ENCODE measurements at places on chromosomes 1 and 21.
A peak's percentile ranks its signal among the peaks of the same experiment; 100 is the strongest.

GRCh38 chr1:15916417-15916816, 59.5 kb downstream of the ZBTB17 start:
- peaks cover 4% of the 10 kb centered on the region for H3K4me1 ChIP-seq
- no peak overlapping the region for H3K27ac ChIP-seq
- no peak for DNase-seq
- H3K4me3 ChIP-seq, result no peak overlapping the region
- no peaks in the 10 kb centered on the region for H3K27me3 ChIP-seq
- peaks cover 77% of the 10 kb centered on the region for H3K36me3 ChIP-seq

DNA sequence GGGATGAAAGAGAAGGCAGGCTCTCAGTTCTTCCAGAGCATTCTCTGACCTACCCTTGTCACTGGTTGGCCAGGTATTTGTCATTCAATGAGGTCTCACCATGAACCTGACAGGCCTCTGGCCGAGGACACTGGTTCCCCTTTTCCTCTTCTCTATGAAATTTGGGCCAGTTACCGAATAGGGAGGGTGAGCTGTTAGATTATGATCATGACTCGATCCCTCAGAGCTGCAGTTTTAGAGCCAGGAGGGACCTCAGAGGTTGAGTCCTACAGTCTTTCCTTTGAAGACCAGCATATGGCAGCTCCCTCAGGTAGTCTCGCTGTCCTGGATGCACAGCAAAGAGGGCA, 29.5 kb upstream of the CLSTN1 start:
- no peak overlapping the region for H3K4me3 ChIP-seq
- no peak for DNase-seq
- no peak overlapping the region for H3K27ac ChIP-seq
- H3K36me3 ChIP-seq, result peaks cover 1% of the 10 kb centered on the region

- H3K27me3 ChIP-seq, result no peaks in the 10 kb centered on the region
- no peak overlapping the region for H3K27ac ChIP-seq
- H3K4me3 ChIP-seq, result no peak overlapping the region
- H3K4me1 ChIP-seq, result no peaks in the 10 kb centered on the region
Observed at GRCh38 chr1:116253566-116254382, 119.3 kb upstream of the ATP1A1 start.

DNA sequence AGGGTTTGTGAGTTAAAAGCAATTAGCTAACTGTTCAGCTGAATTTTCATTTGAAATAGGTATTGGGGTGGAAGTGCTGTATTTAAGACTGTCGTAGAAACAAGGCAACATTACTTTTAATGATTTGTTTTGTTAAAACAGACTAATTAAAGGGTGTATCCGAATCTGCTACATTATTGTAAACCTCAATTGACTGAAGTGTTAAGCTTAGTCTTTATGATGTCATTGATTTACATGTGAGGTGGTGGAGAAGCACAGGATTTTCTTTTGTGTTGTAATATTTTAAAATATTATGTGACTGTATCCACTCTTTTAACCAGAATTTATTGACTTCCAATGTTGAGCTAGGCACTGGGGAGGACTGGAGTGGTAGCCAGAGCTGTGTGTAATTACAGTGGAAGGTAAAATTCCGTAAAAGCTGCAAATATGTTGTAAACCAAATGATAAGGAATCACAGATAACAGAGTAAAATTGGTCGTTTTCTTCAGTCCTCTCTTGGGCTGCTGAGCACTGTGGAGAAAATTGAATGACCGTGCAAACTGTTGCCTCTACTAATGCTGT, 1.6 kb downstream of the HOOK1 start:
- no peak overlapping the region for H3K27ac ChIP-seq
- no peak for DNase-seq
- no peaks in the 10 kb centered on the region for H3K27me3 ChIP-seq
- no peaks in the 10 kb centered on the region for H3K4me1 ChIP-seq
- H3K4me3 ChIP-seq, result peak overlapping the region; percentile 73
- no peaks in the 10 kb centered on the region for H3K36me3 ChIP-seq

GRCh38 chr1:108826081-108826635, 30.7 kb downstream of the AKNAD1 start:
- no peak for DNase-seq
- no peaks in the 10 kb centered on the region for H3K36me3 ChIP-seq
- H3K4me1 ChIP-seq, result no peaks in the 10 kb centered on the region
- no peak overlapping the region for H3K4me3 ChIP-seq

DNA sequence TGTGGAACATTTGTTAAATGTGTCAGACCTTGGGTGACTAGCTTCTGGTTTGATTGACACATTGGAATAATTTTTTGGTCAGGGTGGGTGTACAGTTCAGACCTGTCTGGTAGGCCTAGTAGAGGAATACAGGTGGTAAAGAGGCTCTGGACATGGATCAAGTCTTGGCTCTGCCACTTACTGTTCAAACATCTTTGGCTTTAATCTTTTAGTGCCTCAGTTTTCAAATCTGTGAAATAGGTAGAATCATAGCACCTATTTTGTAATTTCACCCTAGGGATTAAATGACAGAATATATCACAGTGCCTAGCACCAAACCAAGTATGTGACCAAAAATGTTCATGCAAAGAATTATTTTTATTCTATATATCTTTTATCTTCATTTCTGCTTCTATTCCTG, 340.4 kb downstream of the RPS6KC1 start:
- DNase-seq, result no peak
- H3K4me3 ChIP-seq, result no peak overlapping the region
- H3K4me1 ChIP-seq, result no peaks in the 10 kb centered on the region
- H3K27ac ChIP-seq, result no peak overlapping the region
- H3K27me3 ChIP-seq, result no peaks in the 10 kb centered on the region
- H3K36me3 ChIP-seq, result no peaks in the 10 kb centered on the region

- no peak overlapping the region for H3K27ac ChIP-seq
- no peaks in the 10 kb centered on the region for H3K27me3 ChIP-seq
- no peak for DNase-seq
- H3K36me3 ChIP-seq, result no peaks in the 10 kb centered on the region
- no peak overlapping the region for H3K4me3 ChIP-seq
- no peaks in the 10 kb centered on the region for H3K4me1 ChIP-seq
Observed at GRCh38 chr1:39643705-39644104, 4.3 kb upstream of the HEYL start.

GRCh38 chr1:150761801-150762200, 3.8 kb downstream of the CTSS start:
- H3K27me3 ChIP-seq, result no peaks in the 10 kb centered on the region
- no peaks in the 10 kb centered on the region for H3K36me3 ChIP-seq
- DNase-seq, result no peak
- H3K4me3 ChIP-seq, result no peak overlapping the region
- no peak overlapping the region for H3K27ac ChIP-seq

DNA sequence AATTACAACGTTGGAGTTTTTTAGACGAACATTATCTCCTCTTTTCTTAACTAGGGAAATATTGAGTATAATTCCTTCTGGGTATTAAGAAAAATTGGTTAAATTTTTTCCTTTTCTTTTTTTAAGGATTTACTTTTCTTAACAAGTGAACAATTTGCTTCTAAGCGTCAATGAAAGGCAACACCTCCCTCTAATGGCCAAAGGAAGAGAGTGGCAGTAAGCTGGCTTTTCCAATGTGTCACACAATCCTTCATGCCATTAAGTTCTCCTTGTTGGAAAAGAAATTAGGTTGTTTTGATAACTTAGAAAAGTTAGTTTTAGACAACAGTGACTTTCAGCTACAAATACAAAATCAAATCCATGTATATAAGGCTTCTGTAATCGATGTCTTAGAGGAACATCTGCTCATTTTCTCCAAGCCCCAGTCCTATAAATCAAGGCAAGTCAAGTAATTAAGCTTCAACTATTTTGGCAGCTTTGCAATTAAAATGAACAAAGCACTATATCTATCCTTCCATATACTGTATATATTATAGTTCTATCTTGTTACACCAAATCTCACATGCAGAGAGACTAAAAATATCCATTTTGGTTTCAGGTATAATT, 62.8 kb downstream of the EDEM3 start:
- H3K36me3 ChIP-seq, result no peaks in the 10 kb centered on the region
- no peaks in the 10 kb centered on the region for H3K4me1 ChIP-seq
- no peak overlapping the region for H3K4me3 ChIP-seq
- no peak overlapping the region for H3K27ac ChIP-seq

GRCh38 chr1:232684371-232685105, 54.6 kb upstream of the SIPA1L2 start:
- no peaks in the 10 kb centered on the region for H3K36me3 ChIP-seq
- no peaks in the 10 kb centered on the region for H3K4me1 ChIP-seq
- no peaks in the 10 kb centered on the region for H3K27me3 ChIP-seq
- no peak for DNase-seq

GRCh38 chr1:243473227-243474135, 217.6 kb downstream of the SDCCAG8 start:
- H3K4me3 ChIP-seq, result no peak overlapping the region
- no peak for DNase-seq
- H3K27ac ChIP-seq, result peak overlapping the region; percentile 13
- H3K36me3 ChIP-seq, result no peaks in the 10 kb centered on the region
- H3K4me1 ChIP-seq, result no peaks in the 10 kb centered on the region

- no peaks in the 10 kb centered on the region for H3K4me1 ChIP-seq
- H3K36me3 ChIP-seq, result no peaks in the 10 kb centered on the region
- no peaks in the 10 kb centered on the region for H3K27me3 ChIP-seq
- DNase-seq, result no peak
Observed at GRCh38 chr1:79815115-79815514, 808.6 kb upstream of the ADGRL4 start.

DNA sequence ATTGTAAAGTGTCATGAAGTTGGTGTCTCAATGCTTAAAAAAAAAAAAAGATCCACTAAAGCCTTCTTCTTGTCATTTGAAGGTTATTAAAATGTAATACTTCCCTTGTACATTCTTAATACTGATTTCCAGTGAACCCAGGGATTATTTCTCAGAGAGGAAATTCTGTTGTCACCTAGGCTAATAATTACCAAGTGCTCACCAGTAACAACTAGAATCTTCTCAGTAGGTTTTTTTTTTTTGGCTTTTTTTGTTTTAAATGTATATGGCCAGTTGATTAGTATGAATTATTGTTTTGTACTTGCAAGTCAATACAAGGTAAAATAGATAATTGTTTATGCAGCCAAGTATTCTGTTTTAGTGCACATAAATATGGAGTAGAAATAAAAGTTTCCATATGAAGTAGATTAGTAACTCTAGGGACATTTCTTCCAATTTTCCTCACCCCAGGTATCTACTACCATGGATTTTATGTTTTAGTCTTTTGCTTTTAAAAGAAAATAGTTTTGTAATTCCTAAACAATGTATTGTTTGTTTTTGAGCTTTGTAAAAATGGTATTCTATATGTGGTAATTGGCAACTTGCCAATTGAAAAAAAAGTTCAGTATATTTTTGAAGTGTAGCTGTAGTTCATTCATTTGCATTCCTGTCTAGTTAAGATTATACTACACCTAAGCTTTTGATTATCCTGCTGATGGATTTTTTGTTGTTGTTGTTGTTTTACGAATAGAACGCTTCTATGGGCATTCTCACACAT, 21.9 kb downstream of the LAMC1 start:
- H3K4me1 ChIP-seq, result peaks cover 11% of the 10 kb centered on the region
- no peaks in the 10 kb centered on the region for H3K27me3 ChIP-seq
- H3K36me3 ChIP-seq, result no peaks in the 10 kb centered on the region
- no peak overlapping the region for H3K4me3 ChIP-seq

GRCh38 chr1:14923727-14924452, 229.7 kb upstream of the TMEM51 start:
- peaks cover 13% of the 10 kb centered on the region for H3K27me3 ChIP-seq
- H3K27ac ChIP-seq, result no peak overlapping the region
- no peaks in the 10 kb centered on the region for H3K36me3 ChIP-seq
- peak; percentile 57 for DNase-seq
- H3K4me1 ChIP-seq, result no peaks in the 10 kb centered on the region
- H3K4me3 ChIP-seq, result no peak overlapping the region

All from right lobe of liver (tissue), 6 donors.